ENCODE measurements at places on chromosomes 6 and 20.
A peak's percentile ranks its signal among the peaks of the same experiment; 100 is the strongest.

GRCh38 chr6:1495344-1495743 lies 106.0 kb downstream of the FOXF2 start:
- no peak for DNase-seq

- no peak for DNase-seq
Measured at GRCh38 chr20:36128463-36129159, 25.9 kb upstream of the EPB41L1 start.

DNA sequence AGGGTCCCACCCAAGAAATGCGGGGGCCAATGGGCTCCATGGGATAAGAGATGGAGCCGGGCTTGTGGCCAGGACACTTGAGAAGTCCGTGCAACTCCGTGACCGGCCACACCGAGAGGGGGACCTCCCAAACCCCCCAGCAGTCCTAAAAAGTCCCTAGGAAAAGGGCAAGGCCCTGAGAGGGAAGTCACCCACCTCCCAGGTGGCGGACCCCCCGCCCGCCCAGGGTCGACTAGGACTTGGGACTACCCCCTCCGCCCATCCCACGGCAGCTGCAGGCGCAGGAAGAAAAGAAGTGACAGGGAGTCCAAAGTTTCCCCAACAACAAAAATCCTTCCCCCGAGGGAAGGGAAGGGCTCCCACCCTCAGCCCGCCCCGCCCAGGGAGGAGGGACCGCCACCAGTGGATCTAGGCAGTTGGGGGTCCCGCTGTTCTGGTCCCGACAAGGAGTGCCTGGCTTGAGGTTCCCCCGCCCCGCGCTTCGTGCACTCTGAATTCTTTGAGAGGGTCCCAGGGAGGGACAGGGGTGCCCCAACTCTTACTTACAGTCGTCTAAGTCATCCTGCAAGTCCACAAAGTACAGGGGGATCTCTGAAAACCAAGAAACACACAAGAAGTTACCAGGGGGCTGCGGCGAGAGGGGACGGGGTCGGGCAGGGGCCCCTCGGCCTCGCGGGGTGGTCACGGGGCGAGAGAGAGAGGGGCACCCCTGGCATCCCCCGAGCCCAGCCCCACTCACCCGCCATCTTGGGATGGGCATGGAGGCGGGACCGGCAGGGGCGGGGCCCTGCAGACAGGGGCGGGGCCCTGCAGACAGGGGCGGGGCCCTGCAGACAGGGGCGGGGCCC lies 611 bp upstream of the RAB22A start:
- DNase-seq, result no peak

- DNase-seq, result no peak
Measured at GRCh38 chr20:48175261-48175660, 390.0 kb upstream of the SULF2 start.

- no peak for DNase-seq
Measured at GRCh38 chr6:53854843-53855567, 60.2 kb downstream of the LRRC1 start.

- DNase-seq, result peak; percentile 5
Measured at GRCh38 chr20:63580796-63581461, 6.9 kb upstream of the HELZ2 start.

GRCh38 chr20:25136056-25136455 lies 54.1 kb upstream of the VSX1 start:
- no peak for DNase-seq

DNA sequence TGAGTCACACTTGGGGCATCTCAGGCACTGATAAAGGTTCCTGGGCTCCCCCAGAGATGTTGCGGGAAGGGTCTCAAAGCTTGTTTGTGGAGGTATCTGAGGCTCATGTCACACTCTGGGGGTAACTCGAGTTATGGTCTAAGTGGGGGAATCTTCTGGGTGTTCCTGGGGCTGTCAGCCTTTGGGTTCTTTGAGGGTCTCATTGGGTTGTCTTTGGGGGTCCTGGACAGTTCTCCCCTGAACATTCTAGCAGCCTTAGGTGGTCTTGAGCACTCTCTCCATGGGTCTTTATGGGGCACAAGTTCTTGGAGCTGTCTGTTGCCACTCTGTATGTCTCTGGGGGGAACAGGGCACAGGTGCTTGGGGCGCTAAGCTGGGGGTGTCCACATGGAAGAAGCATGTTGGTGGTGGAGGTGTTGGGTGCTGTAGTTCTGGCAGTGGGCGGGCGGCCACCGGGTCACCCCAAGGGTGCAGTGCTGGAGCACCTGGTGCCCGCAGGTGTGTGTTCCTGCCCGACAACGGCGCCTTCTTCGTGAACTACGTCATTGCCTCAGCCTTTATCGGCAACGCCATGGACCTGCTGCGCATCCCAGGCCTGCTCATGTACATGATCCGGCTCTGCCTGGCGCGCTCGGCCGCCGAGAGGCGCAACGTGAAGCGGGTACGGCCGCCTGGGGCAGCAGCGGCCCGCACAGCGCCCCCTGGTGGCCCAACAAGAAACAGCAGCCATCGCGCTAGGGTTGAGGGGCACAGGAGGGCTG lies 7.1 kb upstream of the CAPN11 start:
- peak; percentile 62 for DNase-seq

DNA sequence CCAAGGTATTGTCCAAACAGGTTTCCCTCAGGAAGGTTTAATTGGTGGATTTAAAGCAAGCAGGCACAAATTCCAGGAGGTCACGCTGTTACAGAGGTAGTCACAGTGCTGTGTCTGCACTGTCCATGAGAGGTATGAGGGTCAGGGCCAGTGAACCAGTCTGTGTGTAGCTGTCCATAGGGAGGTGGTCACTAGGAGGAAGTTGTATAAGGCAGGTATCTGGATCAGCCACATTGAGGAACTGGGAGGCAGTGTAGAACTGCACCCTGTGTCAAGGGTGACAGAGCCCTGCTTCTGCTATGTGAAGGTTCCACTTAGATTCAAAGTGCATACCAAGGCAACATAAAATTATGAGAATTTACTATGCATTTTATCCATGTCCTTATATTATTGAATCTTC lies 73.3 kb downstream of the MAP3K4 start:
- DNase-seq, result no peak

GRCh38 chr20:34089655-34090345 lies 22.2 kb downstream of the EIF2S2 start:
- peak; percentile 77 for DNase-seq

GRCh38 chr20:1061484-1062221 lies 56.7 kb upstream of the PSMF1 start:
- no peak for DNase-seq

- no peak for DNase-seq
Measured at GRCh38 chr6:137904822-137905617, 38.0 kb downstream of the TNFAIP3 start.

Data from NCI-H1105 (cell line).